ENCODE measurements at places on chromosomes 2 and 18. TPM values are rescaled to one million over a fixed set of nuclear protein-coding genes. Genes with fewer than 3 reads are reported as not detected.

The TEKT4 gene
- total RNA-seq: not detected

The MERTK gene
- 1.0 TPM for total RNA-seq

The RESP18 gene
- total RNA-seq: not detected

The SMYD1 gene
- not detected for total RNA-seq

The CAVIN2 gene
- total RNA-seq: not detected

The ITPRIPL1 gene
- total RNA-seq: 44.8 TPM

All from activated T-helper 2 cell treated with anti-CD3 and anti-CD28 coated beads, Interferon-gamma antibody, Interleukin-2, Interleukin-4, amounts not matched to agents 10 μg/mL and 5 μg/mL and 100 μg/mL, durations not matched to agents 14 hours and 24 hours and 36 hours (primary cell).